Stimulated activated naive CD4-positive, alpha-beta T cell treated with Interleukin-2 at 50 U/mL for 16 hours (primary cell): ENCODE measurements at places on chromosomes 3 and 15.

- no peak for DNase-seq
Measured at GRCh38 chr15:58146749-58147148, 8.6 kb downstream of the AQP9 start.

- DNase-seq: no peak
Measured at GRCh38 chr15:42547918-42548248, 710 bp downstream of the LRRC57 start.

DNA sequence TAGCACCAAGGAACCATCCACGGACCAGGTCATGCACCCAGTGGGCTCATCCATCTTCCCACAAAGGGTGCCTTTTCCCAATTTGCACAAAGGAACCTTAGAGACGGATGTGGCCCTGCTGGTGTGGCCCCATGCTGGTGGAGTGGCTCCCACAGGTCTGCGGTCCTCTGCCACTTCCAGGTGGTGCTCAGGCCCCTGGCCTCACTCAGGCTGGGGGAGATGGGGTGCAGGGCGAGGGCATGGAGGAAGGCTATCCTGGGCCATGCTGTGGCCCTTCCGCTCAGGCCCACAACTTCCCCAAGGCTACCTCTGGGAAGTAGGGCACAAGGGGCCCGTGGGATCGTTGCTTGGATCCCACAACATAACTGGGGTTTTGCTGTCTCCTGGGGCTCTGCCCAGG is 5.2 kb upstream of the SYNM start:
- DNase-seq: no peak

GRCh38 chr3:149134575-149134974 is 5.1 kb downstream of the HPS3 start:
- no peak for DNase-seq

DNA sequence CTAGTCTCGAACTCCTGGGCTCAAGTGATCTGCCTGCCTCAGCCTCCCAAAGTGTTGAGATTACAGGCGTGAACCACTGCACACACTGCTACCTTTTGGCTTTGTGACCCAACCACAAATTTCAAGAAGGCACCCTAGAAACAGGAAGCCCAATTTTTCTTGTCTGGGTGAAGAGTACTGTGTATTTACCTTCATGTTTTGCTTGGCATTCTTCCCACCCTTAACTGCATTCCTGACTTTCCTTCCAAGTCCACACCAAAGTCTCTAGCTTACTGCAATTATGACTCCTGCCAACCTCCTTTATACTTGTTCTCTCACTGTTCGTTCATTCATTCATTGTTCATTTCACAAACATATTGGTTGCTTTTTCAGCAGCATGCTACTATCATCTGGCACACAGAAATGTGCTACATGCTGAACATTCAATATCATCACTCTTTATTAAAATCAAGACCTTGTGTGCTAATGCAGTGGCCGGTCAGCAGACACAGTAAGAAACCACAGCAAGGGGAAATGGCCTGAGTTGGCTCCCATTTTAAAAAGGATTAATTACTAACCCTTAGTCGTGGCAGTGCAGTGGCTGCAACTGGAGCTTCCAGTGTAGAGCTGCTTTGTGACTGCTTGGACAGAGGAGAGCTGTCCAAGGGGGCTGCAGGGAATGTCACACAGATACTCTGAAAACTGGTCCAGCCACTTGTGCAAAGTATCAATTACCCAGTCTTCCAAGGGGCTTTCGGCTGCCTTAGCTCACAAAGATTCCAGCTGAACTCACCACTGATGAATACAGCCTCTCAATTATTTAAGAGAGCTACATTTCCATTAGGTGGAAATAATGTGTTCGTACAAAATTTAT is 94.0 kb downstream of the ETFA start:
- DNase-seq: no peak

- DNase-seq: no peak
Measured at GRCh38 chr3:82002491-82002890, 241.0 kb upstream of the GBE1 start.

GRCh38 chr3:50671331-50671730 is 3.4 kb upstream of the DOCK3 start:
- DNase-seq: no peak

- no peak for DNase-seq
Measured at GRCh38 chr3:127406309-127407025, 118.6 kb upstream of the PRR20G start.

DNA sequence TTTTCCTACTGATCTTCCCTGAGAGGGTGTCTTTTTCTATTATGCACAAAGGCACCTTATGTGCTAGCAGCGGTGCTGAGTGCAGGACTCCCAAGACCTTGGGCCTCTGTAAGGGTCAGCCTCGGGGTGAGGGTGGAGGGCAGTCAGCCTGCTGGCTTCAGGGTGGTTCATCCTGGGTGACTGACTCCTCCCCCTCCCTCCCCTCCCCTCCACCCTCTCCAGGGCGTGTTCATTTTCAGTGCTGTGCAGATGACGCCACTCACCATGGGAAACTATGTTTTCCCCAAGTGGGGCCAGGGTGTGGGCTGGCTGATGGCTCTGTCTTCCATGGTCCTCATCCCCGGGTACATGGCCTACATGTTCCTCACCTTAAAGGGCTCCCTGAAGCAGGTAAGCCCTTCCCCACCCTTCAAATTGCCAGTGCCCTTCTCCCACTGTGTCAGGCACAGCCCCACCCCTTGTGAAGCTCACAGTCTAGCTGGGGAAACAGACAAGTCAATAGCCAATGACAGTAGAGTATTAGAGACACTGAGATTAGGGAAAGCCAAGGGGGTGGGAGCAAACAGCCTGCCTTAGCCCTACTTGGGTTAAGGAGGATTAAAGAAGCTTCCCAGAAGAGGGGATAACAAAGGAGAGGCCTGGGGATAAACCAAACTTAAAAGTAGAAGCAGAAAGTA is 41.9 kb downstream of the SLC6A1 start:
- DNase-seq: no peak
